B cell (primary cell): ENCODE measurements at places on chromosomes 7 and 10. TPM values are rescaled to one million over a fixed set of nuclear protein-coding genes. Genes with fewer than 3 reads are reported as not detected.

DNA sequence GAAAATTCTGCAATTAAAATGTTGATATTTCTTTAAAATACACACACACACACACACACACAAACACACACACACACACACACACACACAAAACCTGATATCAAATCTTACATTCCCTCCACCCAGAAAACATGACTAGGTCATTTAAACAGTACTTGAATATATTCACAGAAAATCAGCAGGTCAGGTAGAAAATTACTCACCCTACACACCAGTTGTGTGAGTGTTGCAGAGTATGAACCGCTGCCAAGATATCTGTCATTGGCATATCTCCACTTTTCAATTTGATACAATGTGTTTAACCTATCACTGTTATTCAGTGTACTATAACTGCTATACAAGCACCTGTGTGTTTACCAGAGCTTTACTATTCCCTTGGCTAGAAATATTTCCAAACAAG lies 283.6 kb upstream of the LRRTM3 start:
- DNase-seq = no peak
- no peaks in the 10 kb centered on the region for H3K4me1 ChIP-seq
- no peaks in the 10 kb centered on the region for H3K27me3 ChIP-seq
- no peak overlapping the region for H3K27ac ChIP-seq

GRCh38 chr10:125061557-125062226 lies 98.7 kb downstream of the CTBP2 start:
- H3K27ac ChIP-seq = no peak overlapping the region
- DNase-seq = peak; percentile 20
- H3K4me3 ChIP-seq = no peak overlapping the region
- H3K36me3 ChIP-seq = no peaks in the 10 kb centered on the region

DNA sequence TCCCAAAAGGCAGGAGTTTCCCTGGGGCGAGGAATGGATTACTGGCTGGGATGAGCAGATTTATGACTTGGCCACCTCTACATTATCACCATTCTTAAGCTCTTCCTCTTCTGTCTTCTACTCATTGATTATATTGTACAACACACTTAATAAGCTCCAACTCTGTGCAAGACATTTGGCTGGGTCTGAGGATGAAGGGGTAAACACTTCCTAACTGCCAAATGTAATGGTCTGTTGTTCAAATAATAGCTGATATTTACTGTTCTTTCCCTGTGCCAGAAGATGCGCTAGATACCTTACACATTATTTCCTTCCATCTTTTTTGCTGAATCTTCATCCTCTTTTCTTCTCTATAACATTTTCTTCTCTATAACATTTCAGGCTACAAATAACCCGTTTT lies 11.6 kb downstream of the OR6V1 start:
- H3K4me1 ChIP-seq = peaks cover 8% of the 10 kb centered on the region
- H3K27ac ChIP-seq = no peak overlapping the region
- no peak for DNase-seq

- no peak overlapping the region for H3K27ac ChIP-seq
- H3K36me3 ChIP-seq = no peaks in the 10 kb centered on the region
- DNase-seq = no peak
- no peaks in the 10 kb centered on the region for H3K27me3 ChIP-seq
These were observed 102.1 kb downstream of the POLL start for GRCh38 chr10:101485681-101486554.

Gene SPDYE9
- not detected in 2 replicates for total RNA-seq
